ENCODE measurements at places on chromosomes 3 and 15. TPM values are rescaled to one million over a fixed set of nuclear protein-coding genes. Genes with fewer than 3 reads are reported as not detected.
A peak's percentile ranks its signal among the peaks of the same experiment; 100 is the strongest.

DNA sequence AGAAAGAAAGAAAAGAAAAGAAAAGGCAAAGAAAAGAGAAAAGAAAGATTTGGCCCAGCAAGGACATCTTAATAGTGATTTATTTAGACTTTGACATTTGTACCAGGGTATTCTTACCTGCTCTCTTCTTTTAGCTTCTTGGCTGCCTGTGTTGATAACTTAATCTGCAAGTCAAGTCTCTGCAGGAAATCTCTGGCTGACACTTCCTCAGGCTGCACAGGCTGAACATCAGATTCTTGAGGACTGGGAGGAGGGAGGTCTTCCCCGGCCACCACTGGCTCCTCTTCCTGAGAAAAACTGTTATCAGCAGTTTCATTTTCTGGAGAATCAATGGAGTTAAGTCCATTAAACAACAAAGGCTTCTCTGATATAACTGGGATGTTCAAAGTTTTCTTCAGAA is 12.8 kb downstream of the LYSMD2 start:
- H3K36me3 ChIP-seq: no peaks in the 10 kb centered on the region
- H3K4me1 ChIP-seq: peaks cover 10% of the 10 kb centered on the region
- no peak overlapping the region for H3K4me3 ChIP-seq
- peak; percentile 28 for DNase-seq
- H3K27me3 ChIP-seq: no peaks in the 10 kb centered on the region

MGLL gene
- total RNA-seq: 36.9 TPM

- no peaks in the 10 kb centered on the region for H3K36me3 ChIP-seq
Measured at GRCh38 chr3:69560116-69560515, 174.2 kb upstream of the FRMD4B start.

- H3K4me3 ChIP-seq: no peak overlapping the region
- H3K4me1 ChIP-seq: no peaks in the 10 kb centered on the region
- H3K36me3 ChIP-seq: no peaks in the 10 kb centered on the region
- H3K27me3 ChIP-seq: no peaks in the 10 kb centered on the region
- no peak for DNase-seq
Measured at GRCh38 chr3:127984241-127984975, 67.8 kb upstream of the SEC61A1 start.

ITIH4 gene
- 17.8 TPM for total RNA-seq

DNA sequence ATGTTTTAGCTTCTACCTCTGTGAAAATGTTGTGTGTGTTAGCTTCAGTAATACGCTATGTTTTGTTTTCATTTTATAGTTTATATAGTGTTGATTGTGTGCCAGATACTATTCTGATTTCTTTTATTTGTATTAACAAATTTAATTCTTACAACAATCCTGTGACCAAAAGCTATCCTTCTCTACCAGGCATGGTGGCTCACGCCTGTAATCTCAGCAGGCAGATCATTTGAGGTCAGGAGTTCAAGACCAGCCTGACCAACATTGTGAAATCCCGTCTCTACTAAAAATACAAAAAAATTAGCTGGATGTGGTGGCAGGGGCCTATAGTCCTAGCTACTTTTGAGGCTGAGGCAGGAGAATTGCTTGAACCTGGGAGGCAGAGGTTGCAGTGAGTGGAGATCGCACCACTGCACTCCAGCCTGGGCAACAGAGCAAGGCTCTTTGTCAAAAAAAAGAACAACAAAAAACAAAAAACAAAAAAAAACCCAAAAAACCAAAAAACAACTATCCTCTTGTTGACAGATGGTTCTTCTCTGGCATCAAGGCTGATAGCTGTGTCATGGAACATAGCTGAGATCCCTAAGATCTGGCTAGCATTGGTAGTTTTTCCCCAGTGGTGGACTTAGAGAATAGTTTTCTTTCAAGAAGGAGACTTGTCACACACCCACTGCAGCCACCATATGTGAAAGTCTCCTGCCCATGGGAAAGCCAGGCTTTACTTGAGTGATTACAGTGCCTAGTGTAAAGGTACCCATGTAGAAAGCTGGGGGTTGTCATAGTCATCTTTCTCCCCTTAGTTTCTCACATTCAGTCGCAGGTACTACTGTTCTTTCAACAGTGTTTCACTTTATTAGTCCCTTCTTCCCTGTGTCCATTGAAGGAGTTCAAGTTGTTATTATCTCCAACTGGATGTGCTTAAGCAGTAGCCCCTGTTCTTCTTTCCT is 116.5 kb downstream of the UBE2E2 start:
- no peak for DNase-seq
- no peaks in the 10 kb centered on the region for H3K27me3 ChIP-seq
- no peak overlapping the region for H3K4me3 ChIP-seq

DNA sequence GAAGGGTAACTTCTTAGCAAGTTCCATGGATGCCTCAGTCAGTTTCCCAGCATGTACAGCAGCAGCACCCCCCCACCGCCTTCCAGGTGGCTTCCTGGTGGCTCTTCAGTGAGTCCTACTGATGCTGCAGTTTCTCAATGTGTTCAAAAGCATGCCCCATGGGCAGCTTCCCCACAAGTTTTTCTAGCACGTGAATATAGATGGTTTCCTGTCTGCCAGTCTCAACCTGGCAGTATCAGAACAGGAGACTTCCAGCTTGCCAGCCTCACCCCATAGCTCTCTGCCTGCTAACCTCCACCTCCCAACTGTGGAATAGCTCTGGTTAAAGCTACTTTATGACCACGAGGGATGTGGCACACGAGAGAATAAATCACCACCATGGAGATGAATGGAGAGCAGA is 188.3 kb upstream of the SLCO3A1 start:
- DNase-seq: no peak
- H3K27me3 ChIP-seq: peaks cover 15% of the 10 kb centered on the region
- H3K36me3 ChIP-seq: no peaks in the 10 kb centered on the region
- no peaks in the 10 kb centered on the region for H3K4me1 ChIP-seq
- H3K27ac ChIP-seq: no peak overlapping the region
- no peak overlapping the region for H3K4me3 ChIP-seq

GRCh38 chr3:7700539-7700938 is 801.1 kb upstream of the LMCD1 start:
- H3K4me1 ChIP-seq: no peaks in the 10 kb centered on the region
- H3K36me3 ChIP-seq: no peaks in the 10 kb centered on the region
- H3K27ac ChIP-seq: no peak overlapping the region
- H3K4me3 ChIP-seq: no peak overlapping the region
- DNase-seq: no peak
- H3K27me3 ChIP-seq: no peaks in the 10 kb centered on the region

DNA sequence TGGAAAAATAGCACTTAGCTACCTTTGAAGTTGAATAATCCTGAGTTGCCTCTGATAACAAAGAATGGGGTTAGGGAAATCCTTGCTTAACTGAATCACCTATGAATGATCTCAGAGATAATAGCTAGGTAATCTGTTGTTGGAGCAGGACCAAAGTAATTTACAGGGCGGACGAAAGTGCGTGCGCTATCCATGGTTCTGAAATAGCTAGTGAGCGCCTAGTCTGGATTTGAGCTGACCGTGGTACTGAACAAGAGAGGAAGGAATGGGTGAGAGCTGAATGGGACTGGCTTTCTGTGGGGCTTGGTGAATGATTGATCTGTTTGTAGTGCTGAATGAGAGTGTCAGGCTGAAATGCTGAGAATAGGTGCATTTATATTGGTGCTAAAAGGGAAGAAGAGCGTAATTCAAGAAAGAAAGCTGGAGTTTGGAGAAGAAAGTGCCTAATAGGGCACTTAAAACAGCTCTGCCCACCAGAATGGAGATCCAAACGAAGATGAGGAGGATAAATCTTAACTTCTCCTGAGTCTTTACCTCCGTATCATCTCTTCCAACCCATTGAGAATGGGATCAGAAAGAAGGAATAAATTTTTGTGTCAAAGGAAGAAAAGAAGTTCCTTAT is 10.1 kb downstream of the SCN10A start:
- no peak overlapping the region for H3K27ac ChIP-seq
- H3K36me3 ChIP-seq: no peaks in the 10 kb centered on the region
- no peaks in the 10 kb centered on the region for H3K4me1 ChIP-seq
- peak; percentile 44 for DNase-seq
- H3K27me3 ChIP-seq: no peaks in the 10 kb centered on the region

DNA sequence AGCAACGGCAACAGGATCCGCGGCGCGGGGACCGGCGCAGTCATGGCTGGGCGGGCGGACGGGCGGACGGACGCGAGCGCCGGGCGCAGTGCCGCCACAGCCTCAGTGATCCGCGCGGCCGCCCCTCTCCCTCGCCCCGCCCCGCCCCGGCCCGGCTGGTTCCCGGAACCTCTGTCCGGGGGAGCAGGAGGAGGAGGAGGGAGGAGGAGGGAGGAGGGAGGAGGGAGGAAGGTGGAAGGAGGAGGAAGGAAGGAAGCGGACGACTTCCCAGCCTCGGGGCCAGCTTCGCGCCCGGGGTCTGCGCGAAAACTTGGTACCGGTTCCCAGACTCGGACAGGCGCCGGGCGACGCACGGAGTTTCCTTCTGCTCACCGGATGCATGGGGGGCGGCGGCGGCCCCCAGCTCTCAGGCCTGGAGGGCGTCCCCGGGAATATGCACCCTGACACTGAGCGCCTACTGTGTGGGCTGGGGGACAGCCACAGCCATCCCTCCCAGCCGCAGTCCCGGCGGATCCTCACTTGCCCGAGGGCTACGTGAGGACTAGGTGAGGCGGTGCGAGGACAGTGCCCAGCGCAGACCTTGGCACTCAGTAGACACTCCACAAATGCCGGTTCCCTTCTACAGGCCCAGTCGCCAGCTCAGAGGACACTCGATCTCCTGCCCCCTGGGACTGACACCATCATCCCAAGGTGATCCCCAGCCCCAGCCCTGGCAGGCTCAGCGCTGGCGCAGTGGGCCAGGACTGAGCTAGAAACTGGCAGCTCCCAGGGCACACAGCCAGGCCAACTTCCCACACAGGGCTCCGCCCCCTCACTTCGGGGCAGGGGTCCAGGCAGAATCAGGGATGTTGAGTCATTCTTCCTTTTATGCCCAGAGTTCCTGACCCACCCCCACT is at the start of gene SHISA5:
Gene SHISA5 (minus strand): TSS at position 124 of the 896 bp plus-strand sequence. CDS start 80 bp downstream, at position 44.
- no peaks in the 10 kb centered on the region for H3K27me3 ChIP-seq
- peaks cover 5% of the 10 kb centered on the region for H3K4me1 ChIP-seq
- no peaks in the 10 kb centered on the region for H3K36me3 ChIP-seq

TUSC7 gene
- total RNA-seq: not detected

DNA sequence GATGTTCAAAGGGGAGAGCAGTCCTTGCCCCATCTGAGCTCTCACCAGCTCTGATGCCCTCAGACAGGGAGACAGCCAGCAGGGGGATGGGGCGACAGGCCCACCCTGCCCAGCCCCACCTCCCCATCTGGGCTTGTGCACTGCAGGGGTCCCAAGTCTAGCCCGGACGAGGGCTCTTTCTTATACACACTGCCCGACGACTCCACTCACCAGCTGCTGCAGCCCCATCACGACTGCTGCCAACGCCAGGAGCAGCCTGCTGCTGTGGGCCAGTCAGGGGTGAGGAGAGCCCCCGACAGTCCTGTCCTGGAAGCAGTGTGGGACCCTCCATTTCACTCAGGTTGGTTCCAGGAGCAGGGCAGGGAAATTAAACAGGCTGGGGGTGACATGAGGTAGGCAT is 73.9 kb downstream of the BOC start:
- no peaks in the 10 kb centered on the region for H3K36me3 ChIP-seq
- peaks cover 11% of the 10 kb centered on the region for H3K4me1 ChIP-seq
- DNase-seq: no peak
- H3K27me3 ChIP-seq: no peaks in the 10 kb centered on the region

DNA sequence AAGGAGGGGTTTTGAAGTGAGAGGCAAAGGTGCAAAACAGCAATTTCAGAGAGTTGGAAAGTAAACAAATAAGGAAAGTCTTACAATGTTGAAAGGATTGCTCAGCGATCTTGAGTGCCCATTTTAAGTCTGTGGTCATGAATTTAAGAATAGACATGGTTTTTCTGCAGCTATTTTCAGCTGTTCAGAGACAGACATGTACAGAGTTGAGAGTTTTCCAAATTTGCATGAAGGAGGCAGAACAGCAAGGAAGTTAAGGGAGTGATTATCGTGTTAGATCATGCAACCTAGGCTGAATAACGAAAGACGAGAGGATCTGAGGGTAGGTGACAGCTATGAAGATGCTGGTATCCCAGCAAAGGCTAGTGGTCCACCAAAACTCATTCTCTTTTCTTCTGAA is 37.2 kb downstream of the DET1 start:
- peaks cover 25% of the 10 kb centered on the region for H3K36me3 ChIP-seq
- no peaks in the 10 kb centered on the region for H3K27me3 ChIP-seq
- peaks cover 7% of the 10 kb centered on the region for H3K4me1 ChIP-seq
- DNase-seq: no peak

CPNE9 gene
- total RNA-seq: 2.1 TPM

ZMAT3 gene
- total RNA-seq: 17.8 TPM

WNT7A gene
- total RNA-seq: not detected

DNA sequence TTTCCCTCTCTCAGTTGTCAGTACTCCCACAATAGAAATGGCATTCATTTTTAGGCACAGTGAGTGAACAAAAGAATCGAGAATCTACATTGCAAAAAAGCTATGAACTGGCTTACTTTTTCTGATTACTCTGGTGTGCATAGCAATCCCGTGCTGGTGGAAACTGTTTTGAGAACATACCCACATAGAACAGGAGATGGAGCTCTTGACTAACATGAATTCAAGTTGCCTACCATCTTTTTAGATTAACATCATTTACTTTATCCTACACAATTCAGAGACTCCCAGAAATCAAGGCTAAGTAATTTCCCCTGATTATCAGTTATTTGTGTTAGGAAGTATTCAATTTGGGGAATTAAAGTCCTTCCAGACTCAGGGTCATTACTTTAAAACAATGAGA is 326.6 kb downstream of the ARPP21 start:
- no peak overlapping the region for H3K27ac ChIP-seq
- H3K4me3 ChIP-seq: no peak overlapping the region
- no peaks in the 10 kb centered on the region for H3K36me3 ChIP-seq
- DNase-seq: no peak
- H3K4me1 ChIP-seq: peaks cover 22% of the 10 kb centered on the region
- no peaks in the 10 kb centered on the region for H3K27me3 ChIP-seq

CXCR6 gene
- total RNA-seq: not detected

CAPN3 gene
- total RNA-seq: 7.8 TPM

DNA sequence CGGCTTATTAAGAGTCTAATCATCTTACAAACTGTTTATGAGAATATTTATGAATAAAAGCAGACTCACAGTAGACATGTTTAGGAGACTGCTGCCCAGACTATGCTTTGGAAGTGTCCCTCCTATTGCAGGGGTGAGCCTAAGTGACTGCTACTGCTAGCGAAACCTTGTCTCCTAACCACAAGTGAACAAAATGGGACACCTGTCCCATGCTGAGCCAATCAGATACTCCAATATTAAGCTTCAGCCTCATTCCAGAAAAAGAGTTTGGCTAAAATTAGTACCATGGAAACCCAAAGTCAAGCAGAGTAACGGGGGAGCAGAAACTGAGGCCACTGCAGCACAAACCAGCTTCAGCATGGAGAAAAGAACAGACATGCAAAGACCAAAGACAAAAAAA is 4.6 kb downstream of the DENND6A start:
- no peak overlapping the region for H3K4me3 ChIP-seq
- DNase-seq: no peak
- no peak overlapping the region for H3K27ac ChIP-seq

GRCh38 chr15:75067123-75067830 is 43.9 kb downstream of the PPCDC start:
- no peak overlapping the region for H3K27ac ChIP-seq
- H3K4me1 ChIP-seq: peaks cover 18% of the 10 kb centered on the region
- no peak overlapping the region for H3K4me3 ChIP-seq
- no peak for DNase-seq
- no peaks in the 10 kb centered on the region for H3K36me3 ChIP-seq
- H3K27me3 ChIP-seq: no peaks in the 10 kb centered on the region

- H3K36me3 ChIP-seq: no peaks in the 10 kb centered on the region
- peak; percentile 63 for DNase-seq
- no peaks in the 10 kb centered on the region for H3K27me3 ChIP-seq
- H3K27ac ChIP-seq: no peak overlapping the region
Measured at GRCh38 chr15:80581976-80582375, 113.1 kb upstream of the ABHD17C start.

- H3K27me3 ChIP-seq: no peaks in the 10 kb centered on the region
- H3K27ac ChIP-seq: no peak overlapping the region
- no peaks in the 10 kb centered on the region for H3K36me3 ChIP-seq
- DNase-seq: peak; percentile 94
- no peak overlapping the region for H3K4me3 ChIP-seq
Measured at GRCh38 chr3:197352382-197352781, 54.0 kb upstream of the DLG1 start.
